ENCODE measurements at places on chromosomes 3 and 15.

DNA sequence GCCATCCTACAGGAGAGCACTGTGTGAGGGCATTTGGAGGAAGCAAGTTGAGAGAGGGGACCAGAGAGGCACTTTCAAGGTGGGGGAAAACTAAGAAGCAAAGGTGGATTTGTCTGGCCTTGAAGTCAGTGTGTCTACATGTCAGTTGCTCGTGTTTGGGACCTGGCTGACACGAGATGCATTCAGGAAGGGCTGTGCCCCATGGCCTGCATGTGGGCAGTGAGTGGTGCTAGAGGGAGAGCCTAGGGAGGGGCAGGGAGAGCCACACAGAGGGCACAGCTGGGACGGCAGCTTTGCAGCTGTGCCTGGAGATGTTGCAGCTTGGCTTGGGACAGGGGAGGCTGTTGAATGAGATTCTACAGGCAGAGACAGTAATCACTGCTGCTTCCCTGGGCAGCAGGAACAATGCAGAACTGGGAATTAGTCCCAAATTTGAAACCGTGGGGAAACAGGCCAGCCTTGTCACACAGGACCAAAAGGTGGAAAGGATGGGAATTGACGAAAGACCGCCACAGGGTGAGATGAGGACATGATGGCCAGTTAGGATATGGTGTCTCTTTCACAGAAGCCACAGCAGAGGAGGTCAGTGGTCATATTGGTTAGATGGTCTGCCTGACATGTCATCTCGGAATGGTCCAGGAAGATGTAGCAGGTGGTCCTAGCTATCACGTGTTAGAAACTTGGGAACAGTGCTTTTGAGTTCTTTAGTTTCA is 10.0 kb downstream of the SEC61A1 start:
- no peak for DNase-seq

DNA sequence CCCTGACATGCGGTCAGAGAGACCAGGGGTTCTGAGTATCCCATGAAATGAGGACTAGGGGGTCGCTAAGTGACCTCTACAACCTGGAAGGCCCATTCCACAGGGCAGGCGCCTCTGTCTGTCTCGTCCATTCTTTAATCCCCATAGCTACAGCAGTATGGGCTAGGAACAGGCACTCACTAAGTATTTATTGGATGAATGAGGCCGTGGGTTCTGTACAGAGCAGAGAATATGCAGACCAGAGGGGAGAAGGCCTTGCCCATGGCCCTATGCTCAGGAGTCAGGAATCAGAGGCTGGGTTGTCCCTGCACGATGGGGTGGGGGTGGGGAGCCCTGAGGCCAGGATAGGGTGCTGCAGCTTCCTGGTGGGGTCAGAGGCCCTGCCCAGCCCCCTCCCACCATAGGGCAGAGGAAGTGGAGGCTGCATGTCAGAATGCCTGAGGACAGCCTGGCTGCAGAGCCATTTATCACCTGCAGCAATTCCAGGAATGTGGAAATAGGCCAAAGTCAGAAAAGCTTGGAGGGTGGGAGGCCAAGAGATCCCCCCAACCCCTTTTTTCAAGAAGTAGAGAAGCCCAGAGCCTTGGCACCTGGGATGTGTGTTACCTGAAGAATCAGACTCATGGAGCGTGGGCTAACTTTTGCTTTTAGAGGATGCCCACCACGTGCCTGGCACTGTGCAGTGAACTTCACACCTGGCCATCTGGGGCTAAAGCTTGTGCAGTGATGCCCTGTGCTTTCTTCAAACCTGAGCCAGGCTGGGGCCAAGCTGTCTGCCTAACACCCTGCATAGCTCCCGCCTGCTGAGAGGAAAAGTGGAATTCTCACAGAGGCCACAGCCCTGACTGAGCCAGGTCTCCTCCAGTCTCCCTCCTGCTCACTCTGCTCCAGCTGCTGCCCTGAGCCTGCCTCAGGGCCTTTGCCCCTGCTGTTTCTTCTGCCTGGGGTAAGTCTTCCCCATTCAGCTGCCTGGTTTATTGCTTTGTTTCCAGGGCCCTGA is 109.4 kb downstream of the WNT7A start:
- DNase-seq: no peak

GRCh38 chr3:99172736-99173657 is 271.5 kb upstream of the DCBLD2 start:
- DNase-seq: peak; percentile 42

DNA sequence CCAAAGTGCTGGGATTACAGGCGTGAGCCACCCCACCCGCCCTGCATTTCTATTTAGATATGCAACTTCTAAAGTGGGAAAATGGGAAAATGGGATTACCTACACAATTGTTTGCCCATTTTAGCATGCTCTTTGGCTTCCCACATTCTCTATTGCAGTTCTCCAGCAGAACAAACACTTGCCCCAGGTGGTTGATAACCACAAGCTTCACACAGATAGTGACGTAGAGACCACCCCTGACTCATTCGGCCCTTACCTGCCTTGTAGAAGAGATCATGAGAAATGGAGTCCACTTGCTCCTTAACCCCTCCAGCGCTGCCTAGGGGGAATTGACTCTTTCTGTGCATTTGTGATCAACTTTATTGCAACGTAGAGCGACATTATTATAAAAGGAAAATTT is 83.2 kb upstream of the RAP2B start:
- DNase-seq: no peak

DNA sequence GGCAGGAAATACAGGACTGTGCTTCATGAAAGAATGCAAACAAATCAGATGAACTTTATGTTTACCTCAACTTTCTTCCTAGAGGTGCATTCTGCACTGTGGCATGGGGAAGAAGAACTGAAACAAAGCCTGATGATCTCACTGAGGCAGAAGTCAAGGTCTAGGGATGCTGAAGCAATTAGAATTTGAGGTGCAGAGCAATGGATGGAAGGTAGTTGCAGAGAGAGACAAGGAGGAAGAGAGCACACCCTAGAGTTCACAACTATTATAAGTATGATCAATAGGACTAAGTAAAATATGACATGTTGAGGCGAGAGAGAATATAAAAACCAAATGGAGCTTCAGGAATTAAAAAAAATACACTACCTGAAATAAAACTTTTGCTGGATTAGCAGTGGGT is 420.1 kb downstream of the EDEM1 start:
- no peak for DNase-seq

DNA sequence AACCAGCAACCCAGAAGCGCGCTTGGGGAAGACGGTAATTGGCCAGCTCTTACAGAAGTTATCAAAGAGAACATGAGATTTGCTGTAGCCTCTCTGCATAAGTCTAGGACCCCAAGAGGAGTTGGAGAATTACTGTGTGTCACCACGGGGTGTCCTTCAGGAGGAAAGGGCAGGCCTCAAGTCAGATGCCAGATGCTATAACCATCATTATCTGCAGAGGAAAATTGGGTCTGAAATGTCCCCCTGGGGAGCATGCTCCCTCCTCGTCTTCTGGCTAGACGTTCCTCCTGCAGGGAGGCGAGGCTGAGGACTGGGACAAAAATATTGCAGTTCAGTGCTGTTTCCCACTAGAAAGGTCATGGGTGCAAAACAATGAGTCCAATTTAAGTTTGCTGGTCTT is 380.5 kb upstream of the CFAP20DC start:
- DNase-seq: no peak

DNA sequence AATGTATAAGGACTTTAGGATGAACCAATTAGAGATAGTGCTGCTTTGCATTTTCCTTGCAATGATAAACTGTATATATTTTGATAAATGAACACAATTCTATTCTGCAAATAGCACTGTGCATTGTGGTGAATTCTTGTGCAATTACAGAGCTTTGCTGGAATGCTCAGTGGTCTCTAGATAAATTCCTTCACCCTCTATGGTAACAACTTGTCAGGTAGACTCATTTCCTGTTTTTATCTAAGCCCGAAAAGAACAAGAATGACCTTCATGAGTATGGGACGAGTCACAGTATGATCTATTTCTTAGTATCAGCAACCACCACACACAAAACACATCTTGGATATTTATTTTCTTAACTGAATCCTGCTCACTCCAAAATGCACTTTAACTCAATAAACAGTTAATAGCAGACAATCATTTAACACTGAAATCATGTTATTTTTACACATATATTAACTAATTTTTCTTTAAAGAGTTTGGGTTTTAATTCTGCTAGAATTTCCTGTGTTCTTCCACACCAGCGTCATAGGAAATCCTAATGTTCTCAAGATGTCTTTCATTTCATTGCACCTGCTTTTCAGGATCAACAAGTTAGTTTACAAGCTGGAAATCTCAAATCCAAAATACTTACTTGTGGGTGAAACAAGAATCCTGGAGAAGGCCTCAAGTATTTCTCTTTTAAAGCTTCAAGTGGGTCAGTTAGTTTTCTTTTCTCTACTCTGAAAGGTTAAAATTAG is 551.2 kb downstream of the MECOM start:
- DNase-seq: no peak

DNA sequence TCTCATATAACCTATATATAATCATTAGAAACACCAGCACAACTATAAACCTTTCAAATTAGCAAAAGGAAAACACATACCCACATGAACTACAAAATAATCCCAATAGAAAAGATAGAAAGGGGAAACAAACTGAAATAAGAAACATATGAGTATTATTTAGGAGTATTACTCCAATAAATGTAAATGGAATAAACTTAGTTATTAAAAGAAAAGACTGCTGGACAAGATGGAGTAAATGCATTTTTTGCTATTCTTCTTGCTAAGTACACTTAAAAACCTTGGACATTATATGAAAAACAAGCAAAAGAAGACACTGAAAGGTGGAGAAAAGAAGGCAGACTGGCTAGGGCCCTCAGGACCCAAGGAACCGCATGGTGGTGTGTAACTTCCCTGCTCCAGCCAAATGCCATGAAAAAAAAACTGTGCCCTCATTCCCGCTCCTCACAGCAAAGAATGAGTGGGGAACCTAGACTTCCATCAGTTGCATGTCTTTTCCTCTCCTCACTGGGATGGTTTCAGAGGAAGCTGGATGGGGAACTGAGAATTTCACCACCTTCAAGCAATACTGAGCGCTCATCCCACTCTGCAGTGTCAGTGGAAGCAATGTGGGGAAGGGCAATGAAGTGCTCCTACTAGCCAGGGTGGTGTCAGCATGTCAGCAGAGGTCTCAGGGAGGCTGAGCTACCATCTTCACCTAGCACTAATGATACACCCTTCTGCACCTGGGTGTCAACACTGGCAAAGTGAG is 43.7 kb upstream of the ADAMTS17 start:
- no peak for DNase-seq

GRCh38 chr3:61221759-61222362 is 29.4 kb downstream of the FHIT start:
- DNase-seq: no peak

DNA sequence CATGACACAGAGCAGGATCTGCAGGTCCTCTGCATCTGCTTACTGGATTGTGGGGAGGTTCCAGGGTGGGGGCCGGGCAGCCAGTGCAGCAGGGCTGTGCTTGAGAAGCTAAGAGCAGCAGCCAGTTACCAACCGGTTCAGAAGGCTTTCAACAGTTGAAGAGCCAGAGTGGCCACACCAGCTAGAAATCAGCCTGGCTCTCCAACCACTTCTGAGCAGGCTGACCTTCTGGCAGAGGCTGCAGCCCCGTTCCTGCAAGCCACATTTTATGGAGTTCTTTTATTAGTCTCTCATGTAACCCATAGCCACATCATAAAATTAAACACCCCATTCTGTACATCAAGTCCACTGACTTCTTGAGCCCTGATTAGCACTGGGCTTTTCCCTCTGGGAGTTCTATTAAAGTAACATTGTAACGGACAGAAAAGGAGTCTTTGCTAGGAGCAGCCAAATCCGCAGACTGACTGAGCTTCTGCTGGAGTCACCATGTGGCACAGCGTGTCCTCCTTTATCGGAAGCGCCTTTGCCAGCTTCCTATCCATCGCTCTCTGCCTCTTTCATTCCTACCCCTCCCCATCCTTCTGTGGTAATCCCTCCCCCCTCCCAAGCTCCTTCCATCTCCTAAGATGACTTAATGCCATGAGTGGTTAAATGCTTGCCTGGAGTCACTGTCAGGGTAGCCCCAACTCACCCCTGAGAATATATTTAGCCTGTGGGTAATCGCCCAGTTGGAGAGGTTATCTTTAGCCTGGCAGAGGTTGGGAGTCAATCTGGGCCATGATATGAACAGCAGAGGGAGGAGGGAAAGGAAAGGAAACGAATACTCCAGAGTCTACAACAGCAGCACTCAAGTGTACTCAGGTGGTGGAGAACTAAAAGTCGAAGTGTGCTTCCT is 138.5 kb upstream of the HES1 start:
- DNase-seq: no peak

DNA sequence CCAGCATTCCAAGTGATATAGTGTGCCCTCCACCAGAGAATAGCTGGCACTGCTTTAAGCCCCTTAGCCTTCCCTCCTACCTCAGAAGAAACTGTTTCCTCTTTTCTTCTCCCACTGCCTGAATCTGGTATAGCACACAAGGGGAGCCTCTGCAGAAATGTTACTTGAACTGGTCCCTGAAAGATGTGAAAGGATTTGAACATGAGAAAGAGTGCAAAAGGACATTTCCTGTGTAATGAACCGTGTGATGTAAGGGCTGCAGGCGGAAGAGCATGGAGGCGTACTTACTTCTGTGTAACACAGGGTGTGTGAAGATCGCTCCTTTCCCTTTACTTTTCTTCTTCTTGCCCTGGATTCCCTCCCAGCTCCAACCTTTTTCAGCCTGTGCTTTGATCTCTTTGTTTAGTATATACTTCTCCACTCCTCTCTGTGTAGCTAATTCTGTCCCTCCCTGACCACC is 8.4 kb downstream of the TMOD3 start:
- no peak for DNase-seq

GRCh38 chr3:160883373-160883772 is 127.3 kb downstream of the PPM1L start:
- DNase-seq: no peak

DNA sequence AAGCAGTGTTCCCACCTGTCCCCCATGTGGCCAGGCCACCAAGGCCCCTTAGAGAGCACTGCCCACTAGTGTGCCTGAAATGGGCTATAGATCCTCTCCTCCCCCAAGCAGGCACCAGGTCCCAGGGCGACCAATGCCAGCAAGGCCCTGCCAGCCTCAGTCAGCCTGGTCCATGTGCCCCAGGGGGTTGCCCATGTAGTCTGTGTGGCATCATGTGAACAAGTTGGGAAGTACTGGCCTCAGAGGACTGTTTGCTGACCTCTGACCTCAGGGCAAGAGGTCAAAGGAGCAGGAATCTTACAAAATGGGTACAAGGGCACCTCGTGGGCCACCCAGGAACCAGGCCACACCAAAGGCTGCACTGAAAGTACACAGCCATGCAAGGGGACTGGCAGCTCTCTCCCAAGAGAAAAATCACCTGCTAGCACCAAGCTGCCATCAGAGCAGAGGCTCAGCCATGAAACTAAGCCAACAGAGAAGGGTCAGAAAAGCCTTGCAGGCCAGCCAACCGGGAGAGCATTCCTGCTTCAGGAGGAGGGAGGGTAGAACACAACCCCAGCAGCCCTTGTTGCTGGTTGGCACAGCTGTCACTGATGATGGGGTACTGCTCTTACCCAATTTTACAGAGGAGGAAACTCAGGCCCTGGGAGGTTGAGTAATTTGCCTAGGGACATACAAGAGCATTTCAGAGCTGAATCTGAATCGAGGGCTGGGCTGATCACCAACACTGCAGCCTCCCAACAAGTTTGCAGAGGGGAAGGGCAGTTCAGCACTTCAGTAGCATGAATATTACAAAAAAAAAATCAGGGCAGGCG is 5.2 kb upstream of the FURIN start:
- DNase-seq: no peak

- no peak for DNase-seq
Measured at GRCh38 chr3:111803123-111803593, 55.9 kb upstream of the PHLDB2 start.

GRCh38 chr15:76994971-76995945 is at the start of gene PSTPIP1:
PSTPIP1 (plus strand) TSS chr15:76995126; CDS start chr15:76995574, 448 bp downstream.
- DNase-seq: no peak

- DNase-seq: no peak
Measured at GRCh38 chr3:30753766-30754165, 140.7 kb downstream of the GADL1 start.

GRCh38 chr3:25218362-25218761 is 209.7 kb upstream of the RARB start:
- no peak for DNase-seq
